ENCODE measurements at places on chromosomes 11 and 22.

DNA sequence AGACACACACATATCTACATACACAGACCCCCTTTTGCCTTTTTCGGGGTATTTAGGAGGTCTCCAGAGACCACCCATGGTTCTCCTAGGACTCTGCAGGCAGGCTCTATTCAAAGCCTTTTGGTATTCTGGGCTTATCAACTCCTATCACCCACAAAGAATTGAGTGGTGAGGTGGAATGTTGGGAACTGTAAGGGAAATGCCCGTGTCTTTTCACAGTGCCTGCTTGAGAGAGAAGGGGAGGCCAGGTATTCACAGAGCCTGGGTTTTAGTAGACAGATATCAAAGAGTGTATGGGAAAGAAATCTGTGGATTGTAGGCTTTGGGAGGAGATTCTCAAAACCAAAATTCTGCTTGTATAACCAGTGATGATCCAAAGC, 44.0 kb upstream of the CSNK2A3 start:
- no peak for DNase-seq

GRCh38 chr11:43518408-43519160, 159.9 kb downstream of the TTC17 start:
- no peak for DNase-seq

DNA sequence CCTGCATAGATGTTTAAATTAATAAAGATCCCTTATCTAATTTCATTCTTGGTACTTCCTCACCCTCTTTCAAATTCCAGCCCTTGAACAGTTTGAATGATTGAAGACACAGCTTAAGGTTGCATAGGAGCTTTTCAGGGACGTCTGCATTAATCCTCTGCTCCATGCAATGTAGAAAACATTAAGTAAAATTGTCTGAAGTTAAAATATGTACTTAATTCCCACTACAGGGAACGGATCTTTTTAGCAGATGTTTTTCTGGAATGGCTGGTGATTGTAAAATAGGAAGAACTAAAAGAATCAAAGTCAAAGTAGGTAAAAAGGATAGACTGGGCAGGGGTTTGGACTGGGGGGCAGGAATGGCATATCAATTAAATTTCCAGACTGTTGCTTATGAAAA, 58.9 kb downstream of the ABTB2 start:
- DNase-seq = no peak

- no peak for DNase-seq
Observed at GRCh38 chr11:118820412-118821357, 29.7 kb upstream of the DDX6 start.

DNA sequence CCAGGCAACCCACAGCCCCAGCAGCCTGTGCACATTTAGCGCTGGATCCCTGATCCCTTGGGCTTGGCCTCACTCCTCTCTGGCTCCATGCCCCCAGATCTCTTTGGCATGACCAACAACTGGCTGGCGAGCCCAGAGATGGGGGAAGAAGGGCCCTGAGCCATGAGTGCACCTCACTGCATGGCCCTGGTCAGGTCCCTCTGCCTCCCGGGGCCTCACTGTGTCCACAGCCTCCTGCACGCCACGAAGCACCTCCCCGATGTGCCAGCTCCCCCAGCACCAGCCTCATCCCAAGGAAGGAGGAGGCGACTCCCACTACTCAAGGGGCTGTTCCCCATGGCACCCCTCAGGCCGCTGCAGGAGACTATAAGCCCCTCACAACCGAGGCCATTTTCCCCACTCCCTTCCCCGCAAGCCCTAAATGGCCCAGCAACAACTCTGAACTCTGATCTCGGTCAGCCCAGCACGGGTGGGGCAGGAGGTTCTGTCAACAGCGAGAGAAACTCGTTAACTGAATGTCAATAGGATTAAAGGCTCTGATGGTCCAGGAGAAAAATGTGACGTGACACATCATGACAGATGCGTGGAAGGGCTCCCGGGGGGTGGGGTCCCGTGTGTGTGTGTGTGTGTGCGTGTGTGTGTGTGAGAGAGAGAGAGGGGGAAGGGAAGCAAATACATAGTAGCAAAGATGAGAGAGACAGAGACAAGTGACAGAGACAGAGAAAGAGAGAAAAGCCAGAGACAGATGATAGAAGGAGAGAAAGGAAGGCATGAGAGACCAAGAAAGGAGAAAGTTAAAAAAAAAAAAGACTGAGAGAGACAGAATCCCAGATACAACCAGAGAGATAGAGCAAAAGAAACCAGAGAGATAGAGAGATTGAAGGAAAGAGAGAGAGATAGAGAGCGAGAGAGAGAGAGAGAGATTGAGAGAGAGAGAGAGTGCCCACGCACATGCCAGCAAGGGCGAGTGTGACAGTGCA, 28.4 kb upstream of the SYT7 start:
- no peak for DNase-seq

DNA sequence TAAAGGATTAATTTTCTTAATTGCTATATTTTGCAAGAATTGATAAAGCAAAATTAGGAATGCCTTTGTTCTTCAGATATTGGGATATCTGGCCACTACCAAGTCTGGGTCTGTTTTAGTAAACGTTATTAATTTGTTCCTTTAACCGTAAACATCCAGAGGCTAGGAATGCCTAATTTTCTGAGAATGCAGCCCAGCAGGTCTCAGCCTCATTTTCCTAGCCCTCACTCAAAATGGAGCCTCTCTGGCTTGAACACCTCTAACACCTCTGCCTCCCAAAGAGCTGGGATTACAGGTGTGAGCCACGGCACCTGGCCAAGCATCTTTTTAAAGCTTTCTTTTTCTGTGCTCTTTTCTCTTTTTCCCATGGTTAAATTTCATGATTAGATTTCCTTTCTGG, 18.4 kb downstream of the TMEM135 start:
- no peak for DNase-seq
